ENCODE measurements at places on chromosomes 16 and 17.

GRCh38 chr17:7313088-7313889 lies 1.9 kb downstream of the GPS2 start:
- DNase-seq: no peak

DNA sequence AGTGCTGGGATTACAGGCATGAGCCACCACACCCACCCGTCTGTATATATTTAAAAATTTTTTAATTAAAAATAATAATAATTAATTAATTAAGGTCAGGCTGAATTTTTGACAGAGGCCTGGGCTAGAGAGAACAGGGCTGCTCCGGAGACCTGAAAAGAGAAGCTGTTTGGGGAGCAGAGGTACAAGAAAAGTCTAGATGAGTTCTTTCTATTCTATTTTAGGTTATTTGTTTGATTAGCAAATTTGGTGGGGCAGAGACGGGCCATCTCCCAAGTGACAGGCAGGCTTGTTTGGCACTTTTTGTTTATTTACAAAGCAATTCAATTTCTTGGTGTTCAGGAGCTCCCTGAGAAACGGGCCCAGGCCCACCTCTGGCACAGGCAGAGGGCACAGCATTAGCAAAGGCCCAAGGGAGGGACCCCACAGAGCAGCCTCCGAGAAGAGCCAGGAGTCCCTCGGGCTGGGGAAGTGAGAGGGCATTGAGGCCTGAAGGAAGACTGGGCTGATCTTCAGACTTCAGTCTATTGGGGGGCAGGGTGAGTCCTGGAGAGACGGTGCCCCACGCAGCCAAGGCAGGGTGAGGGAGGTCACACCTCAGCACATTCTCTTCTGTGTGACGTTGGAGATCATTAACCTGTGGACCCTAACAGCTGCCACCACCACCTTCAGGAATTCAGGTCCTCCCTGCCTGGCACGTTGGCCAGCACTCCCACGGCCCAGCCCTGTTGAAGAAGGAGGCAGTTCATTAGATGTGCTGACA lies 10.8 kb upstream of the RIPOR1 start:
- no peak for DNase-seq

DNA sequence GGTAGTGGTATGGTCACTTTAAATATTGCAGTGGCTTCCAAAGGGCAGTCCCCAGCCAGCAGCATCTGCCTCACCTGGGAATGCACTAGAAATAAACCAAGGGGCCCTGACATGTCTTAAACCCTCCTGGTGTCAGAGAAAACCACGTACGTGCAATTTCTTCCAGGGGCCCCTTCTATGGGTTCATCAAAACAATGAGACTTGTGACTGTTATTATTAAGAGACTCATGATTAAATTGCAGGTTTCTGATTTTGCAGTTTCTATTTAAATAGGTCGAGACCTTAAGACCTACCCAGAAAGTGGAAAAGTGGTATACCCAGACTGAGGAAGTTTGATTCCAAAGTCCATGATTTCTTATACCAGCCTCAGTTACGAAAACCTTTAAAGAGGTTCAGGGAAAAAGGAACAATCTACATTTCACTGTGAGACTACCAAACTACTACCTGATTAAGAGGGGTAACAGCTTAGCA lies 746 bp upstream of the POLG2 start:
- no peak for DNase-seq

DNA sequence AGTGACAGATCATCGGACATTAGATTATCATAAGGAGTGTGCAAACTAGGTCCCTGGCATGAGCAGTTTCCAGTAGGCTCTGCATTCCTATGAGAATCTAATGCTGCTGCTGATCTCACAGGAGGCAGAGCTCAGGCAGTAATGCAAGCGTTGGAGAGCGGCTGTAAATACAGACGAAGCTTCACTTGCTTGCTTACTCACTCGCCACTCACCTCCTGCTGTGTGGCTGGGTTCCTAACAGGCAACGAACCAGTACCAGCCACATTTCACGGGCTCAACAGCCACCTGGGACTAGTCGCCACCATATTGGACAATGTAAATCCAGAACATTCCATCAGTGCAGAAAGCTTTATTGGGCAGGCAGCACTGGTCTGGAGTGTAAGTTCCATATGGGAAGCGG lies 7.7 kb downstream of the JPH3 start:
- DNase-seq: no peak
